ENCODE measurements at places on chromosomes 16 and 17. TPM values are rescaled to one million over a fixed set of nuclear protein-coding genes. Genes with fewer than 3 reads are reported as not detected.

The CTRB1 gene
- 3.4 TPM for total RNA-seq

The GUCY2D gene
- not detected for total RNA-seq

The CACNA1H gene
- 0.21 TPM for total RNA-seq

The TMED6 gene
- not detected for total RNA-seq

The SMTNL2 gene
- 0.10 TPM for total RNA-seq

The KRT40 gene
- total RNA-seq: not detected

The KRT33B gene
- total RNA-seq: 0.08 TPM

The GAST gene
- not detected for total RNA-seq

The FLYWCH2 gene
- total RNA-seq: 59.9 TPM

The KRT35 gene
- total RNA-seq: not detected

The GDPD3 gene
- 0.24 TPM for total RNA-seq

The HAS3 gene
- total RNA-seq: not detected

The ZNF385C gene
- 0.05 TPM for total RNA-seq

The TGFB1I1 gene
- 25.4 TPM for total RNA-seq

The TRAP1 gene
- total RNA-seq: 91.0 TPM

The PPP1R1B gene
- total RNA-seq: not detected

The CCL16 gene
- not detected for total RNA-seq

The GFAP gene
- 0.68 TPM for total RNA-seq

Measured in myocyte (in vitro differentiated cells).